ENCODE measurements at places on chromosomes 4 and X.

- no peak for DNase-seq
These were observed 235.3 kb downstream of the GPAT3 start for GRCh38 chr4:83771113-83771705.

GRCh38 chrX:117568238-117568637 is 548.4 kb downstream of the KLHL13 start:
- DNase-seq = no peak

DNA sequence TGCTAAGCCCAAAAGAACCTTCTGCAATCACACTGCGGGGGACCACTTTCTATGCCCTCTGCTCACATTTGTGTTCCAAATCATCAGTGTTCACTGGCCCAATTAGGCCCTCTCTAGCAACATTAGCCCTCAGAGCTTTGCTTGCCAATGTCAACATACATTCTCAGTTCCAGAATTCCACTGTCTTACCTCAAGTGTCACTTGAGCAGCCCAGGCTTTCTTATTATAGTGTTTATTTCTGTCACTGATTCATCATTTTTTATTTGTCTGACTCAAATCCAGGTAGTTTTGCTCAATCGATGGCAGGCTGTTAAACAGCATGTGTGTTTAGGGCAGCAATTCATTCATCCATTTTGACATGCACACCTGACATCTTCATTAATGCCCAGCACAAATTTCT is 291.2 kb downstream of the TEX13A start:
- DNase-seq = no peak

DNA sequence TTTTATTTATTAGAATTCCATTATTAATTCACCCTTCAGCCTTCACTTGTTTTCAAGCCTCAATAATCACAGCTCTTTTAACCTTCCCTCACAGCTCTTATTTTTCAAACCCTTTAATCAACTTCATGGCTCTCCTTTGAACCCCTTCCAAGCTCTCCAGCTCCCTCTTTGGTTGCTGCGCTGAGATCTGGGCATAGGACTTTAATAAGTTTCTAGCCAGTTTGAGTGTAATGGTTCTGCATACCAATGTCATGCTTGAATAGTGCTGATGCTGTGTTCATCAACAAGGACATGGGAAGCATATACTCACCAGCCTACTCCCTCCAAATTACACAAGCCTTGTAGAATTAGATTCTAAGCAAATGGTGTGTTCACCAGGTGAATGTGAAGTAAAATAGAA is 3.5 kb upstream of the RNF212 start:
- DNase-seq = no peak

DNA sequence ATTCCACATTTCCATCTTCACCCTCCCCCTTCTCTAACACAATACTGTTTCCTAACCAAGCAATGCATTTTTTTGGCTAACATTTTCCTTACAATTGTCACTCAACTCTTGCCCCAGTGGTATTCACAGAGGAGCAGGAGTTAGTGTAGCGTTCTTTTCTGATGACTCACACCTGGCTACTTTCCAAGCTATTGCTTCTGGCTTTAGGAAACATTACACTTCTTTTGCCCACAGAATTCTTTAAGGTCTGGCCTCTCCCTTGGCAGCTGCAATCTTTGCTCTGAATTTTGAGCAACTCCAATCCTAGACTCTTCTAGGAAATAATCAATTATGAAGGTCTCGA is 27.5 kb upstream of the PDGFC start:
- DNase-seq = no peak

GRCh38 chrX:45758738-45759397 is 558.2 kb upstream of the DIPK2B start:
- no peak for DNase-seq

DNA sequence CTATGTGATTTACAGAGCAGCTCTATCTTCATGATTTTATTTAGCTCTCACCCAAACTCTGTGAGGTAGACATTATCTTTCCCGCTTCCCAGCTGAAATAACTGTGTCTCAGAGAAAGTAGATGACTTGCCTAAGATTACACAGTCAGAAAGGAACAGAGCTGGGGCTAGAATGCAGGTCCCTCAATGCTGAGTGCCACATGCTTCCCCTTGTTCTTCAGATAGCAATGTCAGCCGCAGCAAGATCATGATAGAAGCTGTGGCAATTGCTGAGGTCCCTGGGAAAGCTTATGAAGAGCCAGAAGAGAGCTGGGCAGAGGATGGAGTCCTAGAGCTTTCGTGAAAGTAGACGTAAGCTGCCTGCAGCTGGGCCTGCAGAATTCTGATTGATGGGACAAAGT is 11.1 kb upstream of the GABRE start:
- no peak for DNase-seq

- DNase-seq = no peak
These were observed 84.3 kb downstream of the DCAF8L2 start for GRCh38 chrX:27674491-27674890.

DNA sequence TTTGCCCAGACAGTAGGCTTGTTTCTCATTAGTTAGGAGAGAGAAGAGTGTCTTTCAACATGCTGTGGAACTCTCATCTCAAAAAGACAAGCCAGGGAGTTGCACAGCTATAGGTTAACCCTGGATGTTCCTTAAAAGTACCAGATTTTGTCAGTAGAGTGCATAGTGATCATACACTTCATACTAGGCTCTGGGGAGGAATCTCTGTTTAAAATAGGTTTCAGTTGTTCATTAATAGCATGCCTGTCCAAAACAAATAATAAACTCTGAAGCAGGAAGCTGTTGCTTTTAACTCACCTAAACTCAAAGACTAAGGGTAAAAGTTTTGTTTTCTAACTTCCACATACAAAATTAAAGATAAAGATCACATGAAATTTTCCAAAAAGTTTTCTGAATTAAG is 1948.4 kb downstream of the C4orf33 start:
- no peak for DNase-seq

Data from activated effector memory CD4-positive, alpha-beta T cell treated with Interleukin-2 at 50 U/mL for 16 hours (primary cell).